ENCODE measurements at places on chromosomes 3 and 15. TPM values are rescaled to one million over a fixed set of nuclear protein-coding genes. Genes with fewer than 3 reads are reported as not detected.

Gene CX3CR1
- 5.5 TPM for total RNA-seq

Gene SEMA5B
- total RNA-seq, result 1.4 TPM

DNA sequence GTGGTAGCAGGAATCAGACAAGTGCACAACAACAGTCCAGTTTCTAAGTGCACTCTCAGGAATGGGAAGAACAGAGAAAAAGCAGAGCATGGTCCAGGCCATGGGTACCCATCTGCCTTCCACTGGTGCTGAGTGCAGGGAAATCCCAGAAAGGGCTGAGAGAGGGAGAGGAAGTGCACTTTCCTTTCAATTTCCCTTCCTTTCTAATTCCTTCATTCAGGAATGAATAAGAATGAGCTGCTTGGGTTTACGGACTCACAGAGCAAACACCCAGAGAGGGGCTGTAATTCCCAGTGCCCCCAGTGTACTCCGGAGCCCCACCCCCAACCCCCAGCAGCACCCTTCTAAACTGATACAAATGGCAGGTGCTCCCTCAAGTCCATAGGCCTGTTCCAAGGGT is 300.6 kb downstream of the FOXP1 start:
- no peak for DNase-seq
- H3K27ac ChIP-seq, result no peak overlapping the region

GRCh38 chr3:4963669-4964570 is 15.3 kb upstream of the BHLHE40 start:
- no peaks in the 10 kb centered on the region for H3K36me3 ChIP-seq
- H3K27ac ChIP-seq, result no peak overlapping the region
- H3K4me3 ChIP-seq, result no peak overlapping the region
- DNase-seq, result no peak

- H3K27ac ChIP-seq, result no peak overlapping the region
- no peak overlapping the region for H3K4me3 ChIP-seq
- H3K36me3 ChIP-seq, result no peaks in the 10 kb centered on the region
- DNase-seq, result no peak
Observed at GRCh38 chr3:43418601-43419272, 132.4 kb downstream of the SNRK start.

- no peak overlapping the region for H3K4me3 ChIP-seq
- H3K4me1 ChIP-seq, result no peaks in the 10 kb centered on the region
- H3K36me3 ChIP-seq, result no peaks in the 10 kb centered on the region
- DNase-seq, result no peak
- H3K27ac ChIP-seq, result no peak overlapping the region
Observed at GRCh38 chr3:132344666-132345280, 27.6 kb downstream of the ACP3 start.
